ENCODE measurements at places on chromosomes 5 and 9.

GRCh38 chr9:131216806-131217205, 59.5 kb downstream of the FAM78A start:
- no peak for DNase-seq

- DNase-seq, result peak; percentile 77
Measured at GRCh38 chr9:133115604-133116345, 5.3 kb downstream of the RALGDS start.

GRCh38 chr9:7936996-7937395, 137.4 kb upstream of the DMAC1 start:
- no peak for DNase-seq

- DNase-seq, result no peak
Measured at GRCh38 chr5:122311961-122312590, at the start of gene SNCAIP. Gene SNCAIP, plus strand, starts transcription at chr5:122312237. Its CDS starts 78,898 bp downstream, at chr5:122391135.

- no peak for DNase-seq
Measured at GRCh38 chr5:52779213-52779612, 8.5 kb upstream of the ITGA1 start.

DNA sequence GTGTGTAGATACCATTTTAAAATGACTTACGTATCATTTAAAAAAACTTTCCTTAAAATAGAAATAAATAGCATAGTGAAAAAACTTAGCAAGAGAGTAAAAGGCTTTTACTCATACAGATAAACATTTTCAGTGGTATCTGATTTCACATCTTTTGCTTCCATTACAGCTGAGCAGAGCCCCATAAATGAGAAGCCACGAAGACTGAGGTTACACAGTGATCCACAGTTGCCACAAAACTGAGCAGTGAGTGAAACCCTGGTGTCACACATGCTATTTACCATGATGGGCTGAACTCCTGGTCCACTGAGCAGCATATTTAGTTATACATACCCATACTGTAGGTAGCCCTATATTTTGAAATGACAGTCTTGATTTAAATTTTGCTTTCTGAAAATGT, 401.2 kb downstream of the KIAA0825 start:
- no peak for DNase-seq

DNA sequence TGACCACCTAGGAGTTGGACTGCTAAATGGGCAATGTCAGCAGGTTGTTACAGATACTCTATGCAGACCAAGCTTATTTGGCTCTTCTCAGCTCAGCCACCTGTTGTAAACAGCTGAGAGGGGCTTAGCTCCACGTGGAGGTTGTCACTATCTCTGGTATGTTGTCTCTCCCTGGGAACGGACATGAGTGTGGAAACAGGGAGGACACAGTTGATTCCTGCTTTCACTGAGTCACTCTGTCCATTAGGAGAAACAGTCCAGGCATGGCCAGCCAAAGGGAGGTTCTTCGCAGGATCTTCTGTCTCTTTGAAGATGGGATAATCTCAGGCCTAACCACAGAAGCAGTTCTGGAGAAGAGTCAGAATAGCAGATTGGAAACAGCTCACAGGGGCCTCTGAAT, 121.2 kb downstream of the PALM2AKAP2 start:
- DNase-seq, result no peak

DNA sequence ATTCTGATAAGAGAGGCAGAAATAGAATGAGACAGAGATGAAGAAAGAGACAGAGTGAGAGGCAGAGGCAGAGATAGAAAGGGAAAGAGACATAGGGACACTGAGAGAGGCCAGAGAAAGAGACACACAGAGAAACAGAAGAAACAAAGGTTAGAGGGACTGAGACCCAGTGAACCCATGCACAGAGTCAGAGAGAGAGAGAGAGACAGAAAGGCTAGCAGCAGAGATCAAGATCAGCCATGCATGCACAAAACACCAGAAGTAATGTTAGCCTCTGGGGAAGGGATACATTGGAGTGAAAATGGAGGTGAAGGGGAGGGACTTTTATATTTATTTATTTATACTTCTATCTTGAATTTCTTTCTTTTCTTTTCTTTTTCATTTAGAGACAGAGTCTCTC, 14.1 kb upstream of the SPARC start:
- no peak for DNase-seq

GRCh38 chr9:121927636-121928035, 165.5 kb downstream of the TTLL11 start:
- no peak for DNase-seq

DNA sequence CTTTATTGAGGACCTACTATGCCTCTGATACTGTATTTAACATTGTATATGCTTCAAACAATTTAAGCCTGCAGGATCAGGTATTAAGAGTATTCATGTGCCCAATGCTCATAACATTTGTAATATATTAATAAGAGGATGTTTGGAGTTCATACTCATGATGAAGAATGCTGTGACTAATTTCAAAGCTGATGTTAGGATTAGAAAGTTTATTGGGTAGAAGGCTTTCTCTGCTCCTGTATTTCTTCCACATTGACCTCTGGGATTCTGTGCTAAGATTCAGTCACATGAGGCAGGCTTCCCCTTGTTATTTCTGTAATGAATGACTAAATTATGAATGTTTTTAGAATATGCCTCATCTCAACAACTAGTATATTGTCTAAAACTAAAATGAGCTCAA, 456.4 kb downstream of the NFIB start:
- no peak for DNase-seq

DNA sequence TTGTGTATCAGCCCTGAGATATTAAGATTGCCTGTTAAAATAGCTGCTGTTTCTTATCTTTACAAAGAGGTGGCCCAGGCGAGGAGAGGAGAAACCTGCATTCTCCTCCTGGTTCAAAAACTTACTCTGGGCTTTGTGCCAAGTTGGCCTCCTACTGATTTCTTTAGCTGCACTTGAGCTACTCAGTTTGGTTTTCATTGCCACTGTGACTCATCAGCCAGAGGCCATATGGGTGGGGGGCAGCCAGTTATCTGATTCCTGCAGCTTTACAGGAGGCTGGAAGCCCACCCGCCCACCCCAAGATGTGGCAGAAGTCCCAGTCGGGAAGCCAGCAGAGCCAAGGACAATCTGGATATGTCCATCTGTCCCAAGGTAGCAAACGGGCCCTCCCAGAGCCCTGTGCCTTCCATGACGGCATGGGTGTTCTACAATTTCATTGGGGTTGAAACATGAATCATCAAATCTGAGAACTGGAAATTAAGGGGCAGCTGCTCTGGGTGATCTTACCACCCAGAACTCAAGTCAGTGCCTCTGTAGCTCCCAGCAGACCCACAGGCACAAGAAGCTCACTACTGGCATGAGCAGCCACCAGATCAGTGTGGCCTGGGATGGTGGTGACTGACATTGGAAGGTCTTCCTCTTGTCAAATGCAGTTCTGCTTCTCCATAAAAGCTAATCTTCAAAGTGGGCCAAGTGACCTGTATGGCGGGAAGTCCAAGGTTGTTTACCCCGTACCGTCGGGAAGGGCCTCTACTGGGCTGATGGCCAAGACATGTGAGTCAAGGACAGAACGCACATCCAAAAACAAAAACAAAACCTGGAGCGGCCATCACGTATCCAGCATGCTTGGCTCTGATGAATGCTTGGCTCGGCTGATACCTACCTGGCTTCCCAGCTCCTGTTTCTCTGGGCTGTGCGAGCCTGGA, 15.6 kb downstream of the FCN2 start:
- DNase-seq, result no peak

DNA sequence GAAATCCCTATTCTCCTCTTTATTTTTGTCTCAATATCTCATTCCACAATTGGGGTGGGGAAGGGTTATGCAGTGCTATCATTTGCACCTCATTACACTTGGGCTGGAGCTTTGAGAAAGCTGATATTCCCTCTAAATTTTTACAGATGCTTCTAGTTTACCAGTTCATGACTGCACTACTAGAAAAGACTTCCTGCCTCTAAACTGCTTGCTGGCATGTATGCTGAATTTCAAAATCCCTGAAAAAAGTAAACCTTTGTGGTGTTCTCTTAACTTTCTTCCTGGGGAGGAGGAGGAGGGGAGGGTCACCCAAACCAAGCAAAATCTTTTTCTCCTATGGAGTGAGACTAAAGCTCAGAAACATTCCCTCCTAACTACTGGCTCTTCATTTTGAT, 45.1 kb downstream of the BNC2 start:
- DNase-seq, result no peak

GRCh38 chr5:43427306-43427705, 15.1 kb upstream of the CCL28 start:
- no peak for DNase-seq

- DNase-seq, result no peak
Measured at GRCh38 chr9:89699646-89700045, 94.8 kb downstream of the GADD45G start.

GRCh38 chr9:114524247-114524681, 19.0 kb upstream of the WHRN start:
- DNase-seq, result no peak

All from GM18507 (cell line).